ENCODE measurements at places on chromosomes 1 and 21. TPM values are rescaled to one million over a fixed set of nuclear protein-coding genes. Genes with fewer than 3 reads are reported as not detected.

TNFRSF4 gene
- total RNA-seq = 0.57 TPM

PRUNE1 gene
- 19.9 TPM for total RNA-seq

DNAJC28 gene
- 10.4 TPM for total RNA-seq

AK5 gene
- total RNA-seq = 212 TPM

SPATC1L gene
- 24.3 TPM for total RNA-seq

VSIG8 gene
- total RNA-seq = 0.26 TPM

C1orf210 gene
- not detected for total RNA-seq

OR2T2 gene
- not detected for total RNA-seq

CLCA4 gene
- total RNA-seq = 12.0 TPM

TIPRL gene
- 19.3 TPM for total RNA-seq

F5 gene
- total RNA-seq = 0.50 TPM

RNF19B gene
- total RNA-seq = 27.2 TPM

CELA2B gene
- total RNA-seq = not detected

S100A1 gene
- 286 TPM for total RNA-seq

LCE1D gene
- not detected for total RNA-seq

SLC35A3 gene
- total RNA-seq = 19.5 TPM

KRTAP11-1 gene
- not detected for total RNA-seq

ANXA9 gene
- 0.92 TPM for total RNA-seq

NUP210L gene
- total RNA-seq = 0.12 TPM

TMEM125 gene
- total RNA-seq = 7.5 TPM

FCRL6 gene
- total RNA-seq = not detected

HES4 gene
- 19.3 TPM for total RNA-seq

TMIGD3 gene
- 17.0 TPM for total RNA-seq

TRPM2 gene
- total RNA-seq = 42.7 TPM

RRAGC gene
- total RNA-seq = 24.3 TPM
